Stimulated activated CD8-positive, alpha-beta memory T cell treated with anti-CD3 and anti-CD28 coated beads, Interleukin-7, amount 100 ng/mL, for 1 hour (primary cell): ENCODE measurements at places on chromosomes 5 and 9.

DNA sequence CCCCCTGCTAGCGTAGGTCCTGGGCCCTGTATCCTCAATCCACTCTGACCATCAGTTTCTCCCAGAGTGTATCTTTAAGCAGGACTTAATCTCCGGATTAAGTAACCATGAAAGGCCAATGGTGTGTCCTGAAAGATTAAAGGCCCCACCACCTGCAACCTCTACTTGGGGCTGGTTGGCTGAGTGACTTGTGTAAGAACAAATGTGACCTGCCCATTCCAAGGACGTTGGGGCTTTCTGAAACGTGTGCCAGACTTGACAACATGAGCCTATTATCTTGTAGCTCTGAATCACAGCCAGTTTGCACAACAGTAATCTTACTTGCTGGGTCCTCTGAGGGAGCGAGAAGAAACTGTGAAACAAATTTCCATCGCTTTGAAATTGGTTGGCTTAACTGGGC is 3.1 kb upstream of the PRELID2 start:
- no peak for DNase-seq

GRCh38 chr5:60927450-60927849 is 17.4 kb downstream of the ERCC8 start:
- no peak for DNase-seq

- DNase-seq = no peak
Observed at GRCh38 chr9:21060919-21061561, 16.7 kb downstream of the IFNB1 start.

GRCh38 chr9:20486552-20486951 is 135.7 kb downstream of the MLLT3 start:
- DNase-seq = no peak

GRCh38 chr9:76176171-76176570 is 218.1 kb downstream of the RFK start:
- no peak for DNase-seq

- no peak for DNase-seq
Observed at GRCh38 chr5:80569086-80569960, 757 bp downstream of the ANKRD34B start.

DNA sequence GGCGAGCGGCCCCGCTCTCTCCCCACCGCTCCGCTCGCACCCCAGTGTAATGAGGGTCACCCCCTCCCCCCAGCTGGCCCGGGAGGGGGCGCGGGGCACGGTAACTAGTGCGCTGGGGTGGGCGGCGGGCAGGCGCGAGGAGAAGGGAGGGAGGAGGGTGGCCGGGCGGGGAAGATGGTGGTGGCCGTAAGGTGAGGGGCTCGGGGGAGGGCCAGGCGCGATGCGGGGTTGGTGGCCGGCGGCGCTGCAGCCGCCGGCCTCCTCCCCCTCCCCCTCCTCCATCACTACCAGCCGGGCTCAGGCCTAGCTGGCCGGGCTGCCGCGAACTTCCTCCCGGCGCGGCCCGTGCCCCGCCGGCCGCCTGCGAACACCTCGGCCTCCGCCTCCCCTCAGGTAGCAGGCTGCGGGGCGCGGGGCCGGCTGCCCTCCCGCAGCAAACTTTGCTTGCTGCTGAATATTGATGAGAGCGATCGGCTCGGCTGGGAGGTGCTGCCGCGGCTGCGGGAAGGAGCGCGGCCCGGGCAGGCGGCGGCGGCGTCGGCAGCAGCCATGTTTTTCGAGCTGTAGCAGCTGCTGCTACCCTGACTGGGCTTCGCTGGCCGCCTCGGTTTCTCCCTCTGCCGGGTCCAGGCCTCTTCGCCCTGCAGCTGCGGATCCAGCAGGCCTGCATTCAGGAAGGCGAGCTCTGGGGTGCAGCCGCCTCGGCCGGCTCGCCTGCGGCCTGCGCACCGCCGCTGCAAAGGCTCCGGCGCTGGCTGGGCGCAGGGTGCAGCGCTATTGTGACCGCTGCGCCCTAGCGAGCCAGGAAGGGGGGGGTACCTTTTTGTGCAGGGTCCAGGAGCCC is 502 bp downstream of the NSD1 start:
- peak; percentile 17 for DNase-seq

- no peak for DNase-seq
Observed at GRCh38 chr5:122877518-122877917, 32.1 kb downstream of the SNX24 start.

- no peak for DNase-seq
Observed at GRCh38 chr5:57734296-57734695, 251.7 kb upstream of the ACTBL2 start.

- no peak for DNase-seq
Observed at GRCh38 chr5:109682383-109682782, 7.3 kb upstream of the MAN2A1 start.

DNA sequence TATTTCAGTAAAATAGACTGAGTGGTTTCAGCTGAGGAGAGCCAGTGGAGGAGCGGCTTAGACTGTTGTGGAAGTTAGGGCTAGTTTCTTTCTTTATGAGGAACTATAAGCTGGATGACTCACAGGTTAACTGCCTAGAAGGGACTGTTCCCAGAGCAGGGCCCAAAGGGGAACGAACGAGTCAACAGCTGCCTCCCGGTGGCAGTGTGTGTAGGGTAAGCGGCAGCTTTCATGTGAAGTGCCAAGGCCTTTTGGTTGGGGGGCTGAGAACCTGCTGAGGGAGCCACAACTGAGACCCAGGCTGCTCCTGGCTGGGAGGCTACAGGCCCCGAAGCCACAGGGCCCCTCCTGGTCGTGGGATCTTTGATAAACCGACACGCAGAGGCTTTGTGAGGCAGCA is 7.0 kb downstream of the SQSTM1 start:
- DNase-seq = no peak

DNA sequence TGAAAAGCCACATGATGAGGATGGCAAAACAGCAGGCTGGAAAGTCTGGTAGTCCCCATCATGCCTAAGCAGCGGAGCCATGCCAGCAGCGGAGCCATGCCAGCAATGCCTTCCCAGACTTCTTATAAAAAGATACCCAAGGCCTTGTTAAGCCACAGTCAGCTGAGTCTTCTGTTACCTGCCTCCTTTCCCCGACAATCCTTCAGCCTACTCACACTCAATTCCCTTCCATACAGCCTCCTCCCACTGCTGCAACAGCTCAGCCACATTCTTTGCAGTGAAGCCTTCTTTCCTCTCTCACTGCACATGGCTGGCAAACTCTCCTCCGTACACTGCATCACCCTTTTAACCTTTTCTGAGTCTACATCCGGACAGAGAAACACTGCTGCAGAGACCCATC is 114.9 kb downstream of the AUH start:
- no peak for DNase-seq

- DNase-seq = no peak
Observed at GRCh38 chr9:15191378-15191777, 115.6 kb downstream of the TTC39B start.

- no peak for DNase-seq
Observed at GRCh38 chr5:178419651-178420050, 170.5 kb downstream of the COL23A1 start.

GRCh38 chr5:17143335-17143734 is 74.1 kb upstream of the BASP1 start:
- no peak for DNase-seq

GRCh38 chr9:78406933-78407332 is 110.0 kb downstream of the PSAT1 start:
- no peak for DNase-seq

- DNase-seq = no peak
Observed at GRCh38 chr5:142400415-142400814, 75.6 kb upstream of the SPRY4 start.

DNA sequence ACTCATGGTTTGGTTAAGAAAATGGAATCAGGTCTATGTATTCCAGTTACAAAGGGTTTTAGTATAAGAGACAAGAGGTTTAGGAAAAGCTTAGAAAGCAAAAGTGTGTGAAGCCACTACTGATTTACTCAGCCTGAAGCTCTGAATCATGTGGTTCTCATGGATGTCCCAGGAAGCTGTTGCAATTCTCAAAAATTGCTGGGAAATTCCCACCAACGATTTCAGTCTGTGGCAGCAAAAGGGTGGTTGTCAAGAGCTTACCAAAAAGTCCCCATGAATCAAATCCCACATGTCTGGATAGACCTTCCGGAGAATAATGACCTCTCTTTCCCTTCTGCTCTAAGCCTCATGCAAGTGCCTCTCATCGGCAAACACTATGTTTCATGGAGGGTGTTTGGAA is 929.9 kb downstream of the TLE4 start:
- no peak for DNase-seq

GRCh38 chr9:88926781-88927505 is 64.3 kb upstream of the S1PR3 start:
- DNase-seq = no peak

DNA sequence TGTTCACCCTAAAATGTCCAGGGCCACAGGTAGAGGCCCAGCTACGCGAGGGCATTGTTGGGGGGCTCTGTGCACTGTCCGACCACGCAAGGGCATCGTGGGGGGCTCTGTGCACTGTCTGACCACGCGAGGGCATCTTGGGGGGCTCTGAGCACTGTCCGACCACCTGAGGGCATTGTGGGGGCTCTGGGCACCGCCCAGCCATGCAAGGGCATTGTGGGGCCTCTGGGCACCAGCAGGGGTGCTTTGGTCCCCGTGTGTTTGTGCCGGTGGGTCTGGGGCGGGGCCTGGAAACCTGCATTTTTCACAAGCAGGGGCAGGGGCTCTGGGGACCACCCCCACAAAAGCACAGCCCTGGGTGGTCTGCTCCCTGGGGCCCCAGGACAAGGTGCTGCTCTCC is 41.5 kb upstream of the RXRA start:
- DNase-seq = no peak

- no peak for DNase-seq
Observed at GRCh38 chr9:4857163-4857810, 64.5 kb downstream of the RCL1 start.

GRCh38 chr5:133995883-133996563 is 8.8 kb downstream of the VDAC1 start:
- DNase-seq = no peak

DNA sequence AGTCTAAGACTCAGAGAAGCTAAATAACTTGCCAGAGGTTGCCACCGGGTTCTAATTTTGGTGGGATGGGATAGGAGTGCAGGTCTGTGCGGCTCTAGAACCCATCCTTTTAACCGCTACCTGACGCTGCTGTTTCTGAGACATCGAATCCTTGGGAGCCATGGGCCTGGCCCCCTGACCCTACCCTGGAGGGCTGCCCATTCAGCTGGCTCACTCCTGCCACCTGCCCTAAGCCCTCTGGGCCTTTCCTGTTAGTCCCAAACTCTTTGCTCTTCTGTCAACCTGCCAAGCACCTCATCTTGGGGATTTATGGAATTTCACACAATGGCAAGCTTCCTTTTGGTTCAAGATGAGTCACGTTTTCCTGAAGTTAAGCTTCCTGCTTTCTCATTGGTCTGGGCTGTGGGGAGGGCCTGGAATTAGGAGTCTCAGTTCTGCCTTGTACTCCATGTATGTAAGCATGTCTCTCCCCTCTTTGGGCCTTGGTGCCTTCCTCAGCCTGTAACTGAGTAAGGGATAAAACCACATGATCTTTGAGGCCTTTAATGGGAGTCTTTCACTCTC is 26.6 kb downstream of the ENHO start:
- DNase-seq = no peak

DNA sequence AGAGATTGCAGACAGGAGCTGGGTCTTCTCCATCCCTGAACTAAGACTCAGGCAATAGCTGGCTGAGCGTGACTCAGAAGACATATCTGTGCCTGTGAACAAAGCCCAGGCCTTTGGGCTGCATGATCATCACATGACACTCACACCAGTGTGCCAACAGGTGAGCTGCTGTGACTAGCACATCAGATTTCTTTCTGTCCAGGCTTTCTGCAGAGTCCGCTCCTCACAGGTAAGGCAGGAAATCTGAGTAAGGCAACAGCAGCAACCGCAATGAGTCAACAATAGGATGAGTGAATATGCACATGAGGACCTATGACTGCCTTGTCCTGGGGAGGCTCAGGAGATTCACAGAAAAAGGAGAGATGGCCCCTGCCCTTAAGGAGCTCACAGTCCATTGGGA is 293.6 kb downstream of the ACTL7B start:
- no peak for DNase-seq

DNA sequence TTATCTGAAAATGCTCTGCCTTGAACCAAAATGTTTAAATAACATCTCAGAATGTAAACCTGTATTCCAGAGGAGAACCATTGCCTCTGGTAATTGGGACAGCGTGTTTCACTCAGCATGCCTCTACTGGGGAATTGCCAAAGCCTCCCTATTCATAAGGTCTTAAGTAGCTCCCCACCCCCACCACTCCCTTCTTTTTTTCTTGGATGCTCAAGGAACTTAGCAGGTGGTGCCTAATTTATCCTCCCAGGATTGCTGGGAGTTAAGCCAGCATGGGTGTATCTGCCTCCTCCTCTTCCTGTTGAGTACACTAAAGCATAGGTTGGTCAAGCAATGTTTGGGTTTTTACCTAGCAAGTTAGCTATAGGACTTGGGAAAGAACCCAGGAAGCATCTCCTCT is 220.2 kb downstream of the DMAC1 start:
- DNase-seq = no peak

GRCh38 chr9:16207161-16207560 is 654.3 kb downstream of the CCDC171 start:
- no peak for DNase-seq

GRCh38 chr9:138102246-138103051 is 224.9 kb downstream of the CACNA1B start:
- no peak for DNase-seq

- DNase-seq = no peak
Observed at GRCh38 chr5:110702704-110703103, 23.8 kb downstream of the TMEM232 start.

GRCh38 chr5:179149278-179149677 is 89.1 kb downstream of the ZNF354C start:
- no peak for DNase-seq

DNA sequence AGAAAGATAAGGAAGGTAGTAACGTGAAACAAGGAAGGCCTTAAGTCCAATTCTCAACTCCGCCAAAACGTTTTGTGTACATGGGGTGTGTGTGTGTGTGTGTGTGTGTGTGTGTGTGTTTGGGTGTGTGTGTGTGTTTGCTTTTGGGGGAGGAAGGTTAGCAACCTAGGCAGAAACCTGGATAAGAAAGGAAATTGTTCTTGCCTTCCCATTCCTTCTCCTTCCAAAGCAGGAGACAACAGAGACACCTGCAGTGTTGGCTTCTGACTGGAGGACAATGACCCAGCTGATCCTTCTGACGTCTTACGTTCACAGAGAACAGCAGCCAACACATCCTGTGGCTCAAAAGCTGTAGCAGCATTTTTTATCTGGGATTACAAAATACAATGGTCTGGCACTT is 4.1 kb upstream of the CCNG1 start:
- no peak for DNase-seq

- DNase-seq = no peak
Observed at GRCh38 chr5:110105692-110106091, 416.0 kb downstream of the MAN2A1 start.

DNA sequence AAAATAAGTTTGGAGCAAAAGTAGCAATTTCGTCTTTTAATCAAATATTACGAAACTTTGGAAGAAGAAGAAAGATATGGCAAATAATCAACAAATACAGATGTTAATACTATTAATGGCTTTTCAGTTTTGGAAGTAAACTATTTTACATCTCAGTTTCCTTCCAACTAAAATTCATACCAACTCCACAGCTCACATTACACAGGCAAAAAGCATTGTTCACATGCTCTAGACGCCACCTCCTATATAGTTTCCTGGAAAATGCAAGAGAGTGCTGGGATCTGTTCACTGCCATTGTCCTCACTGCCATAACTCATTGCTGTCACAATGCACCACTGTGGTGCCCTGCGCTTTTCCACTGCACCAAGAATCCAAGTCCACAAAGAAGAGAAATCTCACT is 149.0 kb upstream of the FTMT start:
- DNase-seq = no peak

GRCh38 chr5:146076028-146076427 is 29.3 kb downstream of the PLAC8L1 start:
- no peak for DNase-seq

GRCh38 chr5:177982072-177982727 is 13.8 kb downstream of the PROP1 start:
- DNase-seq = no peak

- DNase-seq = no peak
Observed at GRCh38 chr5:108249095-108249784, 132.7 kb downstream of the FBXL17 start.
